Activated CD8-positive, alpha-beta memory T cell treated with anti-CD3 and anti-CD28 coated beads for 1 hour (primary cell): ENCODE measurements at places on chromosomes 2 and 18.

GRCh38 chr2:226295681-226296080 is 503.9 kb downstream of the IRS1 start:
- DNase-seq, result no peak

DNA sequence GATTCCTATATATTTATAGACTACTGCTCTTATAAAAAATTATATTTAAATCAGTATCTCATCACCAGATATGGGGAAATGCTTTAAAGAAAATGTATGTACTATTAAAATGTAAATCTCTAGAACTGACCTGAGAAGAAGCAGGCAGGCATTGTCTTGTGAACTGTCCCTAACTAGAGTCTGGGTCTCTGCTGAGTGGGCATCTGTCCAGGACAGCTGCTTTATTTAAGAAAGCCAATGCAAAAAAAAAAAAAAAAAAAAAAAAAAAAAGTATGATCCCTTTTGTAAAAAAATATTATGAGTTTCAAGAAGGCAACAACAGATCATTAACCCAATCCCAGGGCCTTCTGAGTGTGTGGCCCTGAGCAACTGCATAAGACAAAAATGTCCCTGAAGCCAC is 66.0 kb downstream of the PAX3 start:
- DNase-seq, result no peak

GRCh38 chr2:209773377-209773776 is 1.7 kb downstream of the UNC80 start:
- DNase-seq, result no peak

GRCh38 chr2:178363252-178363651 is 87.7 kb downstream of the PRKRA start:
- no peak for DNase-seq

- DNase-seq, result no peak
Measured at GRCh38 chr2:225757248-225757647, 357.7 kb downstream of the NYAP2 start.

DNA sequence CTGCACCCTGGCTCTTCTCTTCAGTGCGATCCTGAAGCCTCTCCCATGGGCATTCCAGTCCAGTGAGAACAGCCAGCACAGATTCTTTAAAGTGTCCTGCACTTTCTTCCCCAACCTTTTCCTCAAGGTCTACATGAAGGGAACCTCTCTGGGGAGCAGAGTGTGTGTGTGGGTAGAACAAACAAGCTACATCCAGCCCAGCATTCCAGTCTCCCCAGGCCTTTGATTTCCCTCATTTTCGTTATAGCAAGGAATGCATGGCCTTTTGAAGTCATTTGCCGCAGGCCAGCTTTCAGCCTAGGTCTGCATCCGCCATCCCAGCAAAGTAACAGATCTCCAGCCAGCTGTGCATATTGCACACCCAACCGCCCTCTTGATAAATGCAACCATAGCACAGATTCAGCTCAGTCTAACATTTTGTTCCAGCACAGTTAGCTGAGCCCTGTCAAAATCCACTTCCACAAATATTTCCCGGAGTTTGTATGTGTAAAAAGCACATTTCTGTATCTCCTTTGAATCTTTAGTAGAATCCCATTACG is 44.6 kb downstream of the CD8B2 start:
- DNase-seq, result no peak

DNA sequence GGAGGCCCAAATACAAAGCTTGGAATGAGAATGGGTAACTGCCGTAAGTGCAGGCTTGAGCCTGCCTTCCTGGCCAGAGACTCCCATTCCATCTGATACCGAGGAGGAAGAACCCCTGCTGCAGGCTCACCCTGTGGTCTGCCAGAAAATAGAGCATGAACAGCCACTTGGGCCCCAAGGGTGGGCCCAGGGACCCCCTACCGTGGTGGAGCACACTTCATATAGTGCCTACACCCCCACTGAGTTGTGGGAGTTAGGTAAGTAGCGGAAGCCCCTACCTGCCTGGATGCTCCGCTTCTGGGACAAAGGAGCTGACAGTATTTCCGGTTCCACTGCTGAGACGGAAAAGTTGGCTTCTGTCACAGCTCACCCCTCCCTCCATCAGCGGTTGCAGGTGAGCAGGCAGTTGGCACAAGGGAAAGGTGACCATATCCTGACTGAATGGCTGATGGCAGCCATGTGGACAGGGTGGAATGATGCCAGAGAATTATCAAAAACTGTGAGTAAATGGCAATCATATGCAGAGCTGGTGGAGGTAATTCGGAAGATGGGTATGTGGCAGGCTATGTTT is 11.5 kb upstream of the C2orf42 start:
- DNase-seq, result no peak

DNA sequence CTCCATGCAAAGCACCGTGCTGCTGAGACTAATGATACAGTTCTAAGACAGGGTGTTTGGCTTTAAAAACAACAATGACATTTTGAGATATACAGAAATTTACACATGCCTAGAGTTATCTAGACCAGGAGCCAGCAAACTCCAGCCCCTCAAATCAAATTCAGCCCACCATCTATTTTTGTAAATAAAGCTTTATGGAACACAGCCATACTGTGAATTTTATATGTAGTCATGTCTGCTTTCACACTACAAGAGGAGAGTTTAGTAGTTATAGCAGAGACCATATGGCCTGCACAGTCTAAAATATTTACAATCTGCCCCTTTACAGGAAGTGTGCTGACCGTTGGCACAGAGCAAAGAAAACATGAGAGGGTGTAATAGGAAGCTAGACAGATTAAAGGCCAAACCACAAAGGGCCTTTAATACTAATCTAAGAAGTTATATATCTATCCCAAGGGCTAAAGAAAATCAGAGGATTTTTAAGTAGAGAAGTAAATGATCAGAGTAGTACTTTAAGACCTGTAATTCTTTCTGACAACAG is 39.4 kb downstream of the NBAS start:
- DNase-seq, result no peak

GRCh38 chr2:238117199-238118154 is 17.3 kb downstream of the ESPNL start:
- DNase-seq, result no peak

DNA sequence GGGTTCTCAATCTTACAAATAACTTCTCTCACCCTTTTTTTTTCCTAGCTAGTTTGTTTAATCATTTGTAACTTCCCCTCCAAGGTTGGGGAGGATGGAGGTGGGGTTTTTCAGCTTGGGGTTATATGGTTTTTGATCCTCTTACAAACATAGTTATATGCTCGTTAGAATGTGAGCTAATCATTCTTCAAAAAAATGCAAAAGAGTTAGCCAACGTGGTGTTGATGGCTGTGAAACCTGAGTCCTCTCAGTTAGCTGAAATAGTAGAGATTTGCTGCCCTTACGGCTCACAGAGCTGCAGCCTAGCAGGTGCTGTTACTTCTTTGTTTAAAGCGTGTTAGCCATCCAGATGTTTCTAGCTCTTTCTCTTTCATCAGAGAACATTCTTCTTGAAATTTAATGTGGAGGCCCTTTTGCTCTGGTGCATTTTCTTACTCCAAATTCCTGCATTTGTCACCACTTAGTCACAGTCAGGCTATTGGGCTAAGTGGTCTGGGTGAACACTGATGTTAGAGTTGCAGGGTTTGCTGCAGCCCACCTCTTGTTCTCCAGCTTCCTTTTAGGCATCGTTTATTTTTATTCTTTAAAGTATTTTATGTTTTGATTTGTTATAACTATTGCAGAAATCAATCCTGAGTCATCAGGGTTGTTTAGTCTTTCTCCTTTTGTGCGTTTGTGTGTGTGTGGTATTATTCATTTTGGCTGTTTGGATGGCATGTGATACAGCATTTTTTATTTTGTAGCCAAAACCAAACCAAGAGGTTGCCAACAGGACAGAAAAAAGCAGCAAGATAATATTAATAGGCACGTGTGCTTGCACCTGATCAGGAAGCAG is 41.1 kb downstream of the LIMS1 start:
- DNase-seq, result no peak

- no peak for DNase-seq
Measured at GRCh38 chr18:48408727-48409590, at the start of gene ZBTB7C. Gene ZBTB7C, minus strand, starts transcription at chr18:48409383.

DNA sequence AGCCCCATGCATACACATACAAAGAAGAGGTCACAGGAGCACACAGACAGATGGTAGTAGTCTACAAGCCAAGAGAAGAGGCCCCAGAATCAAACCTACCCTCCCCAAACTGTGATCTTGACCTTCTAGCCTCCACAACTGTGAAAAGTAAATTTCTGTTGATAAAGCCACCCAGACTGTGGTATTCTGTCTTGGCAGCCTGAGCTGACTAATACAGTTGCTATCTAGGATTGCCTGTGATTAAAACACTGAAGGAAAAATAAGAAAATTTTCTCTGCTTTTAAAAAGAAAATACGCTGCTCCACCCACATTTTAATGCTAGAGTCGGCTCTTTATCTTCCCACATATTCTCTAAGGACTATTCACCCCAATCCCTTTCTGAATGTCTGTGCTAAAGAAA is 143.7 kb upstream of the TMEM200C start:
- no peak for DNase-seq

GRCh38 chr2:232476791-232477190 is 10.8 kb downstream of the ECEL1 start:
- no peak for DNase-seq

- DNase-seq, result no peak
Measured at GRCh38 chr2:167851323-167851860, 396.0 kb downstream of the STK39 start.

DNA sequence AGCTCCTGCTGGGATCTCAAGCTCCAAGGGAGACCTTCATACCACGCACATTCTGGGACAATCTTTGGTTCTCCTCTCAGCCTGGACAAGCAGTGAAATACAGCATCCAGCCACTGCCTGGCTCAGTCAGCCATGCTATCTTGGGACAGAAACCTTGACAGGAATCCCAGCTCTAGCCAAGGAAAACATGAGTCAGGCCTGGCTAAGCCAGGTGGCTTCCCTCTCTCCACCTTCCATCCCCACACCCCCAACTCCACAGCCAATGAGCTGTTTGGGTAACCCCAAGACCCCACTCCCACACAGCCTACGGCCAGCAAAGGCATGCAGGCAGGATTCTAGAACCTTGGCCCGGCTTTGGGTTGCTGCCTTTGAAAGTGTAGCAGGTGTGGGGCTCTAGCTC is 64.9 kb downstream of the MCFD2 start:
- no peak for DNase-seq

DNA sequence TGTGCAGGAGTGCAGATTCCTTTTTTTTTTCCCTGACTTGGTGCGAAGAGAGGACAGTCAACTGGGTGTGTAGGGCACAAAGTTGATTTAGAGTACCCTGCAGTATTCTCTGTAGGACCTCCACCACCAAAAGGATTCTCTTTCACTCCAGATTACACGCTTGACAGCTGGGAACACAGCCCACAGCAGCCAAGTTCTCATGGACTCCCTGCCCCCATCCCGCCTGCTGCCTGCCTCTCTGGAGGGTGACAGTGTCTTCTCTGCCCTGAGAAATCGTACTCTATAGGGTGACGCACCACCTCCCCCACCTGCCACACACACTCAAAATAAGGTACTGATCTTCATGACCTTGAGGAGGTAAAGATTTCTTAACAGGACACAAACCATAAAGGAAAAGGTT is 26.6 kb upstream of the IHH start:
- no peak for DNase-seq

- DNase-seq, result no peak
Measured at GRCh38 chr2:134338208-134338607, 84.3 kb downstream of the MGAT5 start.

DNA sequence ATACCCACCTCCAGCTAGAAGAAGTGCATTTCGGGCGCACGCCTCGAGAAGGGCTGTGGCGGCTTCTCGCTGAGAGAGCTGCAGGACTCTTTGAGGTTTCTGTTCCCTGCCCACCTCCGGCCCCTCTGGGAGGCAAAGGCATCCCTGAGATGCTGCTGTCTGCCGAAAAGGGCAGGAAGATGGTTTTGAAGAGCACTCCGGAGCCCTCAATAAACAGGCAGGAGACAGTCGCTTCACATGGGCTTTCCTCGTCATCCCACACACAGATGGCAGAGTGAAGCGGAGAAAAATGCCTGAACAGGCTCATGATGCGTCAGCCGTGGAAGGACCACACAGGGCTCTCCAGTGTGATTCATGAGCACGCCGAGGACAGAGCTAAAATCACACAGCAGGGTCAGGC is 25.4 kb upstream of the GLI2 start:
- DNase-seq, result no peak

- DNase-seq, result no peak
Measured at GRCh38 chr2:199975273-199975895, 20.0 kb downstream of the MAIP1 start.

GRCh38 chr2:37281916-37282315 is 42.7 kb downstream of the PRKD3 start:
- no peak for DNase-seq

DNA sequence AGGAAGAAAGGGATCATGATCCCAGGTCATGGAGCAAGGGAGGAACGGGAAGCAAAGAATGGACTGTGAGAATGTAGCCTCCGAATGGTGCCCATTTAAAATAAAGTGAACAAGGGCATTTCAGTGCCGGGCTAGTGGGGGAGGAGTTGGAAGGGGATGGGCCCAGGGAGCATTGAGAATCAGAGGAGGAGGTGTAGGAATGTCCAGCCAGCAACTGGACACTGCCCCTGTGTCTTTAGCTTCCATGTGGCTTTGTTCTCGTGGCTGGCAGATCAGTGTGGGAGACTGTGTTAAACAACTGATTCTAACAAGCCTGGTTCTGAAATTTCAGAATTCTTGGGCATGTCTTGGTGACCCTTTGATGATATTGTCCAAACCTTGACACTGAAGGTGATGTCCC is 1.4 kb upstream of the RNF103 start:
- DNase-seq, result no peak
